Cerebellar nuclear complex (tissue), 1 donor: ENCODE measurements at places on chromosomes 11 and 22.

- no peak for DNase-seq
Observed at GRCh38 chr11:44747836-44748235, 21.1 kb downstream of the TSPAN18 start.

- no peak for DNase-seq
Observed at GRCh38 chr11:19759389-19759788, 46.8 kb downstream of the NAV2 start.

GRCh38 chr22:21629255-21630149 lies at the start of gene YDJC:
TSS of gene YDJC (minus strand) at chr22:21630022. CDS start at chr22:21630014, 8 bp downstream.
- DNase-seq = no peak

GRCh38 chr11:76854709-76855108 lies 6.0 kb upstream of the ACER3 start:
- no peak for DNase-seq

DNA sequence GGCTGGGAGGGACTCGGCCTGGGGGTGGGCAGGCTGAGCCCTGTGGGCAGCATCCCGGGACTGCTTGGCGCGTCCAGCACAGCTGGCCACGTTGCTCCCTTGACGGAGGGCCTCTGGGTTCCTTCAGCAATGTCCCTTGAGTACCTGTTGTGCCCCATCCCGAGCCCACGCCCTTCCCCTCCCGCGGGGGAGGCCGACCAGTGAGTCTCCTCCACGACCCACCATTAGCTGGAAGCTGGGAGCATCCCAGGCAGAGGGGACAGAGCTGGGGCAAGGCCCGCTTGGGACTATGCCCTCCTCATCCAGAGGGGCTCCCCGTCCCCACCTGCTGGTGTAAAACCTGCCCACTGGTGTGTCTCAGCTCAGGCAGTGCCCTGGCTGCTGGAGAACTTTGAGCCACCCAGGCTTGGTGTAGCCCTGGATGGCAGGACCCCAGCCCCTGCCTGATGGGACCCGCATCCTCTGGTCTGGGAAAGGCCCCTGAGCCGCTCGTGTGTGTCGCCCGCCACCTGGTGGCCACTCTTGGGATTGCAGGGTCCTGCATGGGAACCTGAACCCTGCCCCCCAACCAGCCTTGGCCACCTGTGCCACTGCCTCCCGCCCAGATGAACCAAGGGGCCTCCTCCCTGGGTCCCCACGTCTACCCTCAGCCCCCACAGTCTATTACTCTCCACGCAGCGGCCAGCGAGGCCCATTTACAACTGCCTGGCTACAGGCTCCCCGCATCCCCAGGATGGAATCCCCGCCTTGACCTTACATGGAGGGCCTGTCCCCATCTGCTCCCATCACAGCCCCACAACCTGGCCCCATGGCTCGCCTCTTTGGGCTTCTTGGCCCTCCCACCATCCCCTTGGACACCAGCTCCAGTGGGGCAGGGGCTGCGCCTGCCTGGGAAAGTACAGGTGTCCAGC lies 16.6 kb upstream of the ARHGAP8 start:
- no peak for DNase-seq
